Erythroblast (primary cell): ENCODE measurements at places on chromosomes 2 and 18.
A peak's percentile ranks its signal among the peaks of the same experiment; 100 is the strongest.

- DNase-seq: no peak
Observed at GRCh38 chr18:57794951-57795728, 8.0 kb downstream of the ATP8B1 start.

DNA sequence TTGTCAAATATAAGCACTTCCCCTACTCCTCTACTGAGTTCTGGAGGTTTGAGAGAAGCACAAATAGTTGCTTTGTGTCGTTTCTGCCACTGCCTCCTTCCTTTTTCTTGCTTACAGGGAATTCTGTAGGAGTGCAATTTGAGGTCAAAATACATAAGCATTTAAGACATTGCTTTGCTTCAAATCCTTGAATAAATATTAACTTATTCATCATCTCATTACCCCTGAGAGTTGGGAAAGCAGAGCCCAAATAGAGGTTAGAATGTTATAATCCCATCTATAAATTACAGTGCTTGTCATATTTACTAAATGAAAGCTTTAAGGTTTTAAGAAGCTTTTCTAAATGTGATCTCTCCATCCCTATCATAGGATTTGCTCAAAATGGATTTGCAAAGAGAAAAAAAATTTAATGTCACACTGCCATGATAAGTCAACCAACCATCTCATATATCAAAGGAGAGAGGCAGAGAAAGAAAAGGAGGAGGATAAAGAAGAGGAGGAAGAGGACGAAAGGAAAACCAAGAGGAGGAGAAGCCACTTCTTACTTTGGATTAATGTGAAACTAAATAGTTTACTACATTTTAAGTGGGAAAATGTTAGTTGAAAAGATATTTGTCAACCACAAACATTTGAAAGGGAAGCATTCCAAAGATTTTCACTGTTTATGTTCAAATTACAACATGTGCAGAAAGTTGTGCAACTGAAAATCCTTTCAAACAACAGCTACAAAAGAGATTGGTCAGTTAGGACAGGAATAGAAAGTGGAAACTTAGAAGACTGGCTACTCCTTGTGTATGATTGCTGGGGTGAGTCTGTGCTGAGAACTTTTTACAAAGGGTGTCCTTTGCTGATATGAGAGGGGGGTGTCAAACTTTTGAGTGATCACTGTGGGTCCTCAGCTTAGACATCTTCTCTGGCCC lies 277.3 kb upstream of the FN1 start:
- no peak for DNase-seq

- DNase-seq: no peak
Observed at GRCh38 chr2:29212009-29212408, 96.8 kb downstream of the CLIP4 start.

GRCh38 chr2:171342067-171342413 lies 91.8 kb downstream of the METTL8 start:
- no peak for DNase-seq

GRCh38 chr2:128423788-128424165 lies 105.1 kb upstream of the HS6ST1 start:
- no peak for DNase-seq

DNA sequence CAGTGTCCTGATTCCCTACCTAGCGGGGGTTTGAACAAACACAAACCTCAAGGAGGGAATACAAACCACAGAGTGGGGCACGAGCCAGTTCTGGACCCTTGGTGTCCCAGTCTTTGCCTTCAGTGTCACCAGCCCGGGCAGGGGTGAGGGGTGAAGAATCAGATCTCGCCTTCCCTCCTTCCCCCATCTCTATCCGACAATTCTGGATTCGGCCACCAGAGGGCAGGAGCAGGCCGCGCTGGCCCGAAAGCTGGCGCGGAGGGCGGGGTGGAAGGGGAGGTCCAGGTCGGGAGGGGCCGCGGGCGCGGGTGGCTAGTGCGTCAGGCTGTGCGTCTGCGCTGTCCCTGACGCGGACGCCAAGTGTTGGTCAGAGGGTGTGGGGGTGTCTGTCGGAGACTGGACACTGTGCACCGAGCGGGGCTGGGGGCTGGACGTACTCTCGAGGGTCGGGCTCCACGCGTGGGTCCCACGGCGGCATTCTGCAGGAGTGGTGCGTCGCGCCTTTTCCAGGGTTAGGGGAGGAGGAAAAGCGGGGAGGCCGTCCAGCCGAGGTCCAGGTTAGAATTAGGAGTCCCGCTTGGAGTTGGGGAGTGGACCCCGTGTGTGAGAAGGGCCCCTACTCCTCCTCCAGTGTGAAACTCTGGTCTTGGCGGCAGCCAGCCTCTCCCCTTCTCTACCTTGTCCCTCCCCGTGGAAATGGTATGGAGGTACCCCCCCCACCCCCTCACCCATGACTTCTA lies 2.9 kb upstream of the CRYBA2 start:
- peak; percentile 87 for DNase-seq

DNA sequence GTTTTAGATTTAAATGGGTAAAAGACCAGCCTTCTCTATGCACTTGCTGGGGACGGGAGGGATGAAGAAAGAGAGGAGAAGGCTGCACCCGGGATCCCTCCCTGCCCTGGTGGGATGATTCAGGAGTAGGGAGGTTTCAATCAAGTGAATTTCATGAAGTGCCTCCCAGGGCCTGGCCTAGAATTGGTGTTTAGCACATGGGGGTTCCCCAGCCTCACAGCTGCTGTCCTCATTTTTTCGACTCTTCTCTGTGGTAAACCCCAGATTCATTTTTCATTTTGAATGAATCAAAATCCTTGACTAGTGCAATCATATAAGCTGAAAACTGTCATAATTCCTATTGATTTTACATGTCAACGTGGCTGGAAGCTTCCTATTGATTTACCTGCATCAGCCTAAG lies 81.1 kb downstream of the LPIN1 start:
- no peak for DNase-seq
